ENCODE measurements at places on chromosomes 13 and 19.

DNA sequence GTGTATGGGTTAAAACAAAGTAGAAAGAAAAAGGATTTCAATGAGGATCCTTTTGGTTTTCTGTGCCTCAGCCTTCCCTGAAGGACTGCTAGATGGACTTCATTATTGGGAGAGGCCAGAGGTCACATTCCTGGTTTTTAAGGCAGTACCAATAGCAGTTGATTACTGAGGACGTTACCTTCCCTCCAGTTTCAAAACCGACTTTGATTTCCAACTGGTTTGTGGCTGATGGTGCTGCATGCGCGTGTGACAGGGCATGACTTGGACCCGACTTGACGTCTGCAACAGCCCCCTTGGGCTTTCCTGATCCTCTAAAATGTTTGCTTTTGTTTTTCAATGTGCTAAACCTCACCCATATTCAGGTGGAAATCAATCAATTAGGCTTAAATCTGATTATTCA is 314.3 kb upstream of the ARGLU1 start:
- no peak for DNase-seq

GRCh38 chr13:29534083-29534482 is 61.4 kb downstream of the SLC7A1 start:
- no peak for DNase-seq

GRCh38 chr19:17235300-17235970 is 9.4 kb downstream of the OCEL1 start:
- DNase-seq: peak; percentile 50

DNA sequence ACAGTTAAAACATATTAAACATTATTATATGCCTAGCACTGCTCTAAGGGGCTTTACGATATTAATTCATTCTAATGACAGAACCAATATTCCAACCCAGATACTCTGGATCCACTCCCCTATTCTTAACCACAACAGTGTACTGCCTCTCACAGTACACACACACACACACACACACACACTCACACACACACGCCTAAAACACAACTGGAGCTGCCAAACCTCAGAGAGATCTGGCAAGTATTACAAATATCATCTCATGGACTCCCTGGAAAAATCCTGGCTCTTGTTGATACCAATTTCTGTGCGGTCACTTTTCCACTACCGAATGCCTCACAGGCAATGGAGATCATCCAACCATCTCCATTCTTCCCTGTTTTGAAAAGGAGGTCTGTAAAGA is 1.3 kb downstream of the ZNF780A start:
- DNase-seq: no peak

- DNase-seq: no peak
These were observed 82.6 kb downstream of the KATNAL1 start for GRCh38 chr13:30224732-30225131.

DNA sequence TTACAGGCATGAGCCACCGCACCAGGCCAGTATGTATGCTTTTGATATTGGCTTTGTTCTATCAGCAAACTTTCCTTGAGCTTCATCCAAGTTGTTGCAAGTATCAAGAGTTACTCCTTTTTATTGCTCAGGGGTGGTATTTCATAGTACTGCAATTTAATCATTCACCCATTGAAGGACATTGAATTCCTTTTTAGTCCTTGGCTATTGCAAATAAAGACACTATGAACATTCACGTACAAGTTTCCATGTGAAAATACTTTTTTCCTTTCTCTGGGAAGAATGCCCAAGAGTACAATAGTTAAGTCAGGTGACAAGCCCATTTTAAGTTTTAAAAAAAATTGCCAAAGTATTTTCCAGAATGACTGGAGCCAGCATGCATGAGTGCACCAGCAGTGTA is 20.4 kb downstream of the CEACAM3 start:
- no peak for DNase-seq

- DNase-seq: no peak
These were observed 22.1 kb downstream of the AP2A1 start for GRCh38 chr19:49788857-49789256.

DNA sequence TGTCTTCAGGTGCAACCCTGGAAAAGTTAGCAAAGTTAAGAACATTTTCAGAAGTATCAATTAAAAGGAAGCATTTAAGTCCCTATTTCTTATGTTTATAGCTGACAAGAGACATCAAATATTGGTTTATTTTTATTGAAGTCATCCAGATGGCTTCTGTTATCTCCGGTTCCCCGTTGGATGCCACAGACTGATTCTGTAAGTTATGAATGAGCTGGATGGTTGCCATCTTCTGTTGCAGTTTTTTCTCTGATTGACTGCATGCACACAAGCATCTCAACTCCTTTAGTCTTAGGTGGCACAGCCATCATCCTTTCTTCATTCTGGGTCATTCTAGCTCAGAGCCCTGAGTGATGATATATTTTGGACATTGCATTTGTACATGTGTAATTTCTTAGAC is 10.6 kb upstream of the OXGR1 start:
- no peak for DNase-seq

DNA sequence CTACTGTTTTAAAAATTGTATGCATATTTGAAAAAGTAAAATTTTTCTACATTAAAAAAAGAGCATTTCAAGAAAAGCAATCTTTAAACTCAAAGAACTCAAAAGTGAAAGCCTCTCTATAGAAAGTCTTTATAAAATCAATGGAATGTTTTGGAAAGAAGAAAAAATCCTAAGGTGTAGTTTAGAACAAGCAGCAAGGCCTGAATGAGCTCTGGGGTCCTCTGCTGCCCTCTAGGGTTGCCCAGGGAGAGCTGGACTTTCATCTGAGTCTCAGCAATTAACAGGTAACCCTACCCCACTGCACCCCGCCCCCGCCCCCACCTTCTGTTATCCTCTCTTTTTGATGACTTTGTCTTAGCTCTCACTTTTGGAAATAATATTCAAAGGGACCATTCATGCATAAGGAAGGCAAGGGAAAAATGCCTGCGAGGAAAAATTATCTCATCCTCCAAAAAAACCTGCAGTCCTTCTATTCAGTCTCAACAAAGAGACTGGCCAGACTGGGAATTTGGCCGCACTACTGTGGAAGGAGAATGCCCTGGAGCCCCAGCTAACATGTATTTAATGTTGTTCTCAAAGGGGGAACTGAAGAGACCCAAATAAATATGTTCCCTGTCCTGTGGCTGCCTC is 24.1 kb downstream of the SLC25A30 start:
- no peak for DNase-seq

Data from activated T-cell treated with anti-CD3 and anti-CD28 coated beads for 24 hours (primary cell).